T1000 (cell line): ENCODE measurements at places on chromosomes 6 and 20.

DNA sequence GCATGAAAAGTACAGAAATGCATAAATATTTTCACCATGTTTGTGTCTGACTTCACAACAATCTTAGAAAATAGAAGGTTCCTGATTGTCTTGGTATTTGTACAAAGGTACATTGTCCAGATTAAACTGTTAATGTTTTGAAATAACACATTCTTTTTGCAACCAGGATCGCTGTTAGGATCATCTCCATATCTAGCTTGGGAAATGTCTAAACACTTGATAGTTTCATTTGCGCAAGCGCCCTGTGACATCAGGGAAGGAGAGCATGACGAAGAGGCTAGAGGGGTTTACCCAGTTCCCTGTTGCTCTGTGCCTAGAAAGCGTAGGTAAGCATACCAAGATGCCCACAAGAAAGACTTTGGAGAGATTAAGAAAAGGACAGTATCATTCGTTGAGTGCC is 19.4 kb downstream of the ALDH8A1 start:
- no peak for DNase-seq

GRCh38 chr6:133266186-133266585 is 25.0 kb downstream of the EYA4 start:
- DNase-seq = no peak

DNA sequence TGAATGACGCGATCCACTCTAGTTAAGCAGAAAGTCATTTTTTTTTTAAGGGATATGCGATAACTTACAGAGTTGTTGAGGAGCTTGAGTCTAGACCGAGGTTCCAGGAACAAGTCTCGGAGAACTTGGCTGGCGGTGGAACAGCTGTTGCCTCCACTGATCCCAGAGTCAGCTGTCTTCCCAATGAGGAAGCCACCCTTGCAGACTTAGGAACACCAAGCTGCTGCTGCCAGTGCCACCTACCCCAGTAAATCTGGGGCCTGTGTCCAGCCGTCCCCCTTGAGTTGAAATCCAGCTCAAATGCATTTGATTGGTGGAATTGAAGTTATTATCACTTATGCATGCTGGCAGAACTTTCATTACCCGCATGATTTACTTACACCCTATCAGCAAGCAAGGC is 6.7 kb downstream of the PFDN4 start:
- DNase-seq = no peak

GRCh38 chr6:11609324-11610071 is 71.9 kb downstream of the TMEM170B start:
- peak; percentile 66 for DNase-seq

GRCh38 chr6:446418-447366 is 55.1 kb downstream of the IRF4 start:
- DNase-seq = no peak

DNA sequence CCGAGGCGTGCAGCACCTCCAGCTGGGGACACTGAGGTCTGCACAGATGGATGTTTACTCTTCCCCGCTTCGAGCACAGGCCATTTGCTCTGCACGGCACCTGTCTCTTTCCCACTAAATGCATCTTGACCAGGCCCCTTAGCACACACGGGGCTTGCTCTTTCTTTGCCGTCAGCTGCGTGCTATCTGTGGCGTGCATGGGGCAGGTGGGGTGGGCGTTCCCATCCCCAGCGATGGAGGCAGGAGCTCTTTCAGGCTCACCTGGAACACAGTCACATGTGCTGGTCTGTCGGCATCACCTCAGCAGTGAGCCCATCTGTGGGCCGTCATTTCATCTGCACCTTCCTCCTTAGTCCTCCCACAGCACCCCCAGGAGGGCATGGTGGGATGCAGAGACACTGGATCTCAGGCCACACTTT is 35.1 kb downstream of the RBM38 start:
- DNase-seq = no peak

- DNase-seq = no peak
Measured at GRCh38 chr20:37403107-37404033, 57.4 kb downstream of the SRC start.

GRCh38 chr6:105015482-105015881 is 58.6 kb downstream of the LIN28B start:
- no peak for DNase-seq

DNA sequence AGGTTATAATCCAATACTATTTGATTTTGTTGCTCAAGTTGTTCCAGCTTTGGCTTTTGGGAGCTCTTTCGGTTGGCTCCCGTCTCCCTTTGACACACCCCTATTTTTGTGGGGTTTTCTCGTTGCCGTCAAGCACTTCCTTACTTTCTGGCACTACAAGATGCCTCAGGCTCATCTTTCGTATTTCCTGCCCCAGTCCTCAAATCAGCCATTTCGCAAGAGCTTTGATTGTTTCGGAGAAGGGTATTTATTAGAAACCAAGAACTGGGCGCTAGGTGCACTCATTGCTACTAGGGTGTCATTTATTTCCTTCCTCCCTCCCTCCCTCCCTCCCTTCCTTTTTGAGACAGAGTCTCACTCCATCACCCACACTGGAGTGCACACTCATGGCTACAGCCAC is 13.3 kb upstream of the SOX12 start:
- no peak for DNase-seq

DNA sequence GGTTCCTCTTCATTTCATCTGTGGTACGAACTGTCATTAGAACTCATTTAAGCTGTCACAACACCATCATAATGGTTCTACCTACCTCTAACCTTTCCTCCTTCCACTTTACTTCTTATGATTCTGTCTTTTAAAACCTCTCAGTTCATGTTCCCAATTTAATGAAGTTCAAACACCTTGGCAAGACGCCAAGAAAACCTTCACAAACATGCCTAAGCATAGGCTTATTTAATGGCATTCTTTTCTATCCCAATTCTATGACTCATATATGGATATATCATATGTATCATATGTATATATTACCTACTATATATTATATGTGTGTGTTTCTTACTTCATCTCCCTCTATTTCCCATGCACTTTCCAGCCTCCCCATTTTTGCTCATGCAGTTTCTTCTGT is 283.4 kb upstream of the TBX18 start:
- DNase-seq = no peak

GRCh38 chr6:29762051-29762450 is 38.8 kb downstream of the HLA-F start:
- DNase-seq = no peak
